ENCODE measurements at places on chromosomes 2 and 18.

DNA sequence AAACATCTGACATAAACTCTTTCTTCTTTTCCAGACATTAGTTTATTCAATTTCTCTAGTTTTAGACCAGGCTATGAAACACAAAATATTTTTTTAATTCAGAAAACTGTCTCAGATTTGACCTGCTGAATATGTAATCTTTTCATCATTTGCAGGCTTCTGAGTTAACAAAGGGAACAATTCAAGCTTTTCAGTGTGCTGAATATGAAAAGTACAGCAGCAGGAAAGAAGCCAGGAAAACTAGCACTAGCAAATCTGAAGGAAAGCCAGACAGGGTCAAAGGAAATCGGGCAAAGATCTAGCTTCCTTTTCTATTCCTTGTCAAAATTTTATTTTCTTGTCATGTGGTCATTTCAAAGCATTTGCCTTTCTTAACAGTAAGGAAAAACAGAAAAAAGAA is 35.3 kb downstream of the ACVR1C start:
- DNase-seq: no peak

DNA sequence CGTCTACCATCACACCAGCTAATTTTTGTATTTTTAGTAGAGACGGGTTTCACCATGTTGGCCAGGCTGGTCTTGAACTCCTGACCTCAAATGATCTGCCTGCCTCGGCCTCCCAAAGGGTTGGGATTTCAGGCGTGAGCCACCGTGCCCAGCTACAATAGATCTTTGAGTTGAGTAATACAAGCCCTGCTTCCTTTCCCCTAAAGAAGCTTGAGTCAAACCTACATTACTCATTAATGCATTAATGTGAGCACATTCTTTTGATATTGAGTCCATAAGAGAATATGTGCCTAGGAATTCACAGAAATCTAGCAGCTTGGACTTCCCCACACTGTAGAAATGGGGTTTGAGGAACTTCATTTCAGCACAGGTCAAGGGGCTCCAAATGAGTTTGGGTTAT is 39.6 kb downstream of the PSMG2 start:
- DNase-seq: no peak

DNA sequence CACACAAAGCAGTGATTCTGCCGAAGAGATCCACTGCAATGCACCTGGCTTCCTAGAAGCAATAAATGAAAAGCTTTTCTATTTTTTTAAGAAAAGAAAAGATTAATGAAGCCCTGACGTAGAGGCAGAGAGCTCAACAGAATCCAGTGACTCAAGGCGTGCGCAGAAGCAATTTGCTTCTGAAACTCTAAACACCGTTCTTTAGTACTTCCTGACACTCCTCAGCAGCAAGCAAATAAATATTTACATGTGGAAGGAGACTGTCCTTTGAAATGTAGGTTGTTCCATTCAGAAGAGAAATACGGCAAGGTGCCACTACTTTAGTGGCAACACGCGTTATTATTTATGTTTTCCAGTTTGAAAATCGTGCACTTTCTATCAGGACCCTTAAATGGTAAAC is 126.2 kb upstream of the ZNF516 start:
- DNase-seq: no peak

DNA sequence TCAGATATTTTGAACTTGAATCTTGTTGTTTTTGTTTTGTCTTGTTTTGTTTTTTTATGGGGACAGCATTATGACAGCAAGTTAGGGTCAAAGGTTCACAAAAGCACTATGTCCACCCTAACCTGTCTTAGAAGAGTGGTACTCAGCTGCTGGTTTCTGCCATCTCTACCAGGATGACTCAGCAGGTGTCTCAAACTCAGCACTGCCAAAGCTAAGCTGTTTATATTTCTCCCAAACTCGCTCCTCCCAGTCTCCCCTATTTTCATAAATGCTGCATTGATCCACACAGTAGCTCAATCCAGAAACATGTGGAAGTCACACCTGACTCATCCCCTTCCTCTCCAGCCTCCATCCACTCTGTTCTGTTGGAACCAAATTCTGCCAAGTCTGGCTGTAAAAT is 134.9 kb downstream of the ZBTB7C start:
- no peak for DNase-seq

DNA sequence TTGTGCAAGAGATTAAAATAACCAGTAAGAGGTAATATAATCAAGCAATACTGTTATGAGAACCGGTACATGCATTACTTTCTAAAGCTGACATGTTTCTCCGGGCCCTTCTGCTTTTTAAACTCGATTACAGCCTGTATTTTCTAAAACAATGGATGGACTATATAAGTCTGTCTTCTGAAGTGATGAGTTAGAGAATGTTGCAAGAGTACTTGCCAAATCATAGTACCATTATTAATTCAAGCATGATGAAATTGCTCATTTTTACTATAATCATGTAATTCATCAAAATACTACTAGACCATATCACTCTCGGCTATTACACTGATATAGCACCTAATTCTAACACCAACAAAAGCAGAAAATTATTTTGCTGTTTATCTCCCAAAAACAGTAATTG is 1240.3 kb upstream of the ACVR2A start:
- no peak for DNase-seq

DNA sequence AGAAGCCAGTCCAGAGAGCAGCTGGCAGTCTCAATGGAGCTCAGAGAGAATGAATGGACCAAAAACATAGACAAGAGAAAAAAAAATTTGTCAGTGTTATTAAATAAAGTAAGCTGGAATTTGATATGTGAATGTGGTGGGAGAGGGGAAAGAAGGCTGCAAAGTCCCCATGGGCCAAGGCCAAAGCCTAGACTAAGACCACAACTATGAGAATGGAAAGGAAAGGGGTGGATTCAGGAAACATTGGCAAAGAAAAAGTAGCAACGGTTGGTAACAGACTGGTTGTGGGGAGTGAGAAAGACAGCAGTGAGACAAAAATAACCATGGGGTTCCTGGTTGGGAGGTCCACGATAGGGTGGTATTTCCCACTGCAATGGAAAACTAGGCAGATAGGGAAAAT is 47.0 kb downstream of the ZEB2 start:
- DNase-seq: no peak

DNA sequence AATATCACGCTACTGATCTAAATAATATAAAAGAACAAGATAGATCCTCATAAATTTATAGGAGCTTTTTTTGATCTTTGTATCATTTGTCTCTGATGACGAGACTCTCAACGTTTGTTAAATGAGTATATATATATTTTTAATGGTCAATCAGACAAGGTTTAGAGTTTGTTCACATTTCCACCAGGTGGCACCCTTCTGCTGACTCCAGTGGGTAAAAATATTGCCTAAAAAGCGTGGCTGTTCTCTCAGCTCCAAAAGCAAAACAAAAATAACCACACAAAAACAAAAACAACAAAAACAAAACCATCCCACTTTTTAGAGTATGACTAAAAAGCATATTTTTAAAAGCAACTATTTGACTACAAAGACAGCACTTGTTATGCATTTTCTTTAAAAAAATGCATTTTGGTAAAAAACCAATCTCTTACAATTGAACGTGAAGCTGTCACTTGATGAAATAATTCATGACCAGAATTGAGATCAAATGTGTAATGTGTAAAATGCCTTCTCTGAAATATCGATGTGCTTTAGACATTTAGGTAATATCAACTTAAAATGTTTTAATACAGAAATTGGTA is 723.2 kb downstream of the DPP10 start:
- no peak for DNase-seq

GRCh38 chr2:77086478-77086877 is 435.7 kb downstream of the LRRTM4 start:
- no peak for DNase-seq

- DNase-seq: no peak
Observed at GRCh38 chr18:78378983-78379382, 600.6 kb upstream of the SALL3 start.
